ENCODE measurements at places on chromosomes 2 and 18.

DNA sequence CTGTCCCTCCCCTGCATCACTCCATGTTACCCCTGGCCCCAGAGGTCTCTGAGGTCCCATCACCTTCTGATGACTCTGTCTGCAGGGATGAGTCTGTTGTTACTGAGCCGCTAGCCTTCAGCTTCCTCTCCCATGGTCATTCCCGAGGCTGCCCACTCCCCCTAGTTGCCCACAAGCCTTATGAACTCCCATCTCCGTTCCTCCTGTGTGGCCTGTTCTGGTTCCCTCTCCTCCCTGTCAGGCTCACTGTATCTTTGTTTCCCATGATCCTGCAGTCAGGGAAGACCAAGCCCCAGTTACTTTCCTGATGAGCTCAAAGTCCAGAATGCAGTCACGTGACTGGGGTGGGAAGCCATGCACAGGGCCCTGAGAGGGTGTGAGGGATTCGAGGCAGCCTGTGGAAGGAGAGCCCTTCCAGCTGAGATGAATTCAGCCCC, 39.5 kb downstream of the INPP4A start:
- DNase-seq = no peak

GRCh38 chr18:62577765-62578164, 54.9 kb downstream of the ZCCHC2 start:
- DNase-seq = no peak

GRCh38 chr2:228860601-228861285, 410.3 kb downstream of the PID1 start:
- DNase-seq = no peak

- DNase-seq = no peak
These were observed 475.8 kb downstream of the TXNL1 start for GRCh38 chr18:56162311-56163265.

- DNase-seq = no peak
These were observed 112.8 kb downstream of the FHOD3 start for GRCh38 chr18:36410346-36410745.

- DNase-seq = no peak
These were observed 300.4 kb upstream of the FANCL start for GRCh38 chr2:58541511-58541910.

GRCh38 chr2:190415251-190415650, 7.1 kb downstream of the MFSD6 start:
- no peak for DNase-seq

GRCh38 chr2:71240794-71241193, 13.9 kb upstream of the PAIP2B start:
- DNase-seq = no peak

GRCh38 chr2:105655244-105655643, 89.5 kb upstream of the NCK2 start:
- no peak for DNase-seq

DNA sequence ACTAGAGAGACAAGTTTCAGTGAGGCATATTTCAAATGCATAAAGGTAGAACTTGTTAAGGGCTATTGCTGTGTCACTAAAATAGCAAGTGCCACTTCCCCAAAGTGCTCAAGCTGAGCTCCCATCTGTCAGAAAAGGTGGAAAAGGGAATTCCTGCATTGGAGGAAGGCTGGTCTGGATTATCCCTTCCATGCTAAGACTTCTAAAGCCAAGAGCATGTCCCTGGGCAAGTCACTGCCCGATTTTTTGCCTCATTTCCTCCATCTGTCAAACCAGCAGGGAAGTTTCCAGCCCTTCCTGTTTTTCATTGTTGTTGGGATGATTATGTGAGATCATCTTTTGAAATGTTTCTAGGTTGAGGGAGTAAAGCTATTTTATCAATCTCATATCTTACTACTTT, 175.5 kb downstream of the SETBP1 start:
- DNase-seq = no peak

DNA sequence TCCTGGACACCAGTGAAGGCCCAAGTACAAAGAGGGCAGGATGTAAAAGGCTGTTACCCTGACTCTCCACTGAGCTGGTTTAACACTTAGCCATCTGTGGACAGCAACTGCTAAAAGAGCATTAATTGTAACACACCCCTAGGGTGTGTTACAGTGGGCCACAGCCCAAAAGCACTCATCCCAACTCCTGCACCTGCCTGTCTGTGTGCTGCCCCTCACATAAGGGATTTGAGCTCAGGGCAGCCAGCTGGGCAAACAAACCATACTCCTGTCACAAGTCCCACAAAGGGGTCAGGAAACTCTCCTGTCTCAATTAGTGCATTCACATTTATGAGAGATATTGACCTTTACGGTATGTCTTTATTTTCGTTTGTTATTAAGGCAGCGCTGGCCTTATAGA, 833.1 kb upstream of the NXPH2 start:
- no peak for DNase-seq

DNA sequence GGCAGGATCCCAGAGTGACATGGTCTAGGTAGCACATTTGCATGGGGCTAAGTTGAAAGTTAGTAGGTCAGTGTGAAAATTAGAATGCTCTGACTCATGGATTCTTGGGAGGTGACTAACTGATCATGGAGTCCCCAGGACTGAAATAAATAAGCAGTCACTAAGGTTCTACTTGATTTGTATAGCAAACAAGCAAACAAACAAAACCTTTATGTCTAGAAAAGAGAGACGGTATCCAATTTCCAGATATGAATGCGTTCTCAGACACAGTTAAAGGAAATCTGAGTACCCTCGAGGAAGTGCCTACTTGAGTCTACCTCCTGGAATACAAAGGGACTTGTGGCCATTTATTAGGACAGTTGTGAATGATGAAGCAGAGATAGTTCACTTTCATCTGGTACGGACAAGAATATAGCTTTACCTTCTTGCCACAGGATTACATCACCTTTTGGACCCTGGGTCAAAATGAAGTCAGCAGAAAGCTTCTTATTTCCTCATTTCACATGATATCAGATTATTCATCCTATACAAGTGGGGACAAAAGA, 54.3 kb upstream of the AGPS start:
- DNase-seq = no peak

DNA sequence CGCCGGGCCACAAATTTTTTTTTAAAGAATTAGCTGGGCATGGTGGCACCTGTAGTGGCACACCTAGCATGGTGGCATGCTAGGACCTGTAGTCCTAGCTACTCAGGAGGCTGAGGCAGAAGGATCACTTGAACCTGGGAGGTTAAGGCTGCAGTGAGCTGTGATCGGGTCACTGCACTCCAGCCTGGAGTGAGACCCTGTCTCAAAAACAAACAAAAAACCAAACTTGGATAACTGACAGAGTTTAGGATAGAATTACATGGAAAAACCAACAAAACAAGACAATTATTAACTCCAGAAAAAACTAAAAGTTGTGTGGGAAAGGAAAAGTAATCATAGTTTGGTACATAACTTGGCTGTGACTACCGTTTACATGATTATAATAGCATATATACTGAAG, 1.6 kb upstream of the CFLAR start:
- no peak for DNase-seq

DNA sequence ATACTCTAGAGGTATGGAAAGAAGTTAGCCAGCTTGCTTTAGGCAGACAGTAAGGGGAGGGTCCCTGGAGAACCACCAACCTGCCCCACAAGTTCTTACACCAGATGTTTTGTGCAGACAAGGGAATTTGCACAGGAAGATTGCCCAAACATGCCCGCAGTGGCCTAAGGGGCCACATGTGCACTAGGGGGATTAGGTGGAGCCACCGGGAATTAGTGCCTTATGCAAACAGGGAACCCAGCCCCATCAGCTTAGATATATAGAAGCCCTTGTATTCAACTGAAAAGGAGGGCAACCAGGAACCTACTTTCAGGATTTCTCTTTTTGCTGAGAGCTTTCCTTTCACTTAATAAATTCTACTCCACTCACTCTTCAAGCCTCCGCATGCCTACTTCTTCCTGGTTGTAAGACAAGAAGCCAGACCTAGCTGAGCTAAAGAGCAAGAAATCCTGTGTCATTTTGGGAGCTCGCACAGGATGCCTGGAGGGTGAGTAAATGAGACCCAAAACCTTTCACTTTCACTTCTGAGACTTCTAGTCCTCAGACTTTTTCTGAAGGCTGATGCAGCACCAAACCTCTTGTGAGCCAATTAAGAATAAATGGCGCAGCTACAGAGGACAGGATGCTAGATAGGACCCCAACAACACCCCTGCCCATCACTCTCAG, 146.3 kb downstream of the GCA start:
- DNase-seq = no peak

GRCh38 chr2:29601321-29601720, 320.1 kb downstream of the ALK start:
- no peak for DNase-seq

GRCh38 chr2:186691231-186691630, 2.6 kb upstream of the FAM171B start:
- no peak for DNase-seq

- no peak for DNase-seq
These were observed 88.8 kb downstream of the LRP1B start for GRCh38 chr2:142041996-142042395.

DNA sequence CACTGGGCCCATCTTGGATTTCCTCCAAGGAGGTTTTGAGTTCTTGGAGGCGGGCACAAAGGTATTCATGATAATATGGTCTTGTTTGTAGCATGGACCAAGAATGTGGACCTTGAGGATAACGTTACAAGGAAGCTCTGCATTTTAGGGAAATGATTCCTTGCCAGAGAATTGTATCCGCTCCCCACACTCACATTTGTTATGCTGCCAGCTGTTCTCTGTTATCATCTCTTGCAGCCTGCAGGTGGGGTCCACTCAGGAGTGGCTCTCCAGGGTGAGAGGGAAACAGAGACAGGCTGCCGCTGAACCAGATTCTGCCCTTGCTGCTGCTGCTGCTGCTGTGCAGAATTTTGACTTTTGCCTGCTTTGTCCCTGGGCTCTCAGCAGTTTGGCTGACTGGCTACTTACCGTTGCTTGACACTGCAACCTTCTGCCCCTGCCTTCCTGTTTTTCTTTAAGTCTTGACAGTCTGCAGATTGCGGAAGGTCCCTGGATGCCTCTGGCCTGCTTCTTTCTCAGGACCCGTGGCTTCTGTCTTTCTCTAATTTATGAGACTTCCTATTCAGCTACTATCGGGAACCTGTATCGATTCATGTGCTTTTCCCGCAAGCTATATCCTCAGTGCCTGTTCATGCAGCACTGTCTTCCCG, 122.3 kb upstream of the DOCK10 start:
- DNase-seq = no peak

- no peak for DNase-seq
These were observed 496.9 kb upstream of the HNMT start for GRCh38 chr2:137467246-137467862.

DNA sequence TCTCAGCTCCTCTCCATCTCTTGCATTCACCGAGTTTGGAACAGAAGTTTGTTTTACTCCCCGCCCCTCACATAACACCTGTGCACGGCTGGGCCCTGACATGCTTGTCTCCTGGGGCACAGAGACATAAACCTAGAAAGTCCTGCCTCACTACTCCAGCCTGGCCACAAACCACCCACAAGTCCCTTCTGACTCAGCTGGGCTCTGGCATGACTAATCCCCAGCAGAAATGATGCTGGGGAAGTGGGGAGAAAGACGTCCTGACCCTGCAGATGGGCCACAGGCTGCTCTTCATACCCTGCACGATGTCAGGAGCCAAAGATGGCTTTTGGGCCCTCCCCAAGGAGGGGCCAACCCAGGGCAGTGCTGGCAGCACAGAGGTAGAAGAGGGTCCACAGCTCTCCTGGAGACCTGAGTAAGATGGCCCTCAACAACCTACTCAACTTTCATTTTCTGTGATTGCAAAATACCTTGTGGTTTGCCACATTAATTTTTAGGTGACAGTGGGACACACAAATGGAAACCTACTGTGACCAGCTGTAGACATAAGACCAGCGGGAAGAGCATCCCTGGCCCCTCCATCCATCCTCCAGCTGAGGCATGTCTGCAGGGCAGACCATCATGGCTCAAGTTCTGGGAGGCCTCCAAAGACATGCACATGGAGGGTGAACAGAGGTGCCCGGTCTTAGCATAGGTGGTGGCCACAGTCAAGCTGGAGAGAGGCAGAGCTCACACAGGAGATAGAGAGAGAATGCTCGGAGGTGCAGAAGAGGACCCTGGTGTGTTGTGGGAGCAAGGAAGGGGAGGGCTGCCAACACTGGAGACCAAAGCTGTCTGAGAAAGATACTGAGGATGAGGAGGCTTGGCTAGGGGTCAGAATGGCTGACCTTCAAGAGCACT, 40.0 kb downstream of the DNMT3A start:
- peak; percentile 62 for DNase-seq

DNA sequence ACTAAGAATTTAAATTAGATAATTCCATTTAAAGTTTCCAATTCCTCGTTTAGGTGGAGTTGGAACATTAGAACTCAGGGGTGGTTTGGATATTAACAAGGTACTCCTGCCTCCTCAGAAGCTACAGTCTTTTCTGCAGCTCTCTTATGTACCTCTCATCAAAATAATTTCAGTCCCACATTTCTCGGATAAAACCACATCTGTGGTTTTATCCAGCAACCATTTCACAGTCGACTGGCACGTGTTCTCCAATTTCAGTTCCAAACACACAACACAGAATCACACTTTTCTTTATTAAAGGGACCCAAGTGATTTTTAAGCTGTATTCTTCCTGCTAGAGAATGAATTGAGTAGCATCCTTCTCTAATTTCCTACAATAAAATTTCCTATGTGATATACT, 22.7 kb upstream of the NFU1 start:
- DNase-seq = no peak

- no peak for DNase-seq
These were observed 59.6 kb downstream of the ATOH8 start for GRCh38 chr2:85813211-85813981.

DNA sequence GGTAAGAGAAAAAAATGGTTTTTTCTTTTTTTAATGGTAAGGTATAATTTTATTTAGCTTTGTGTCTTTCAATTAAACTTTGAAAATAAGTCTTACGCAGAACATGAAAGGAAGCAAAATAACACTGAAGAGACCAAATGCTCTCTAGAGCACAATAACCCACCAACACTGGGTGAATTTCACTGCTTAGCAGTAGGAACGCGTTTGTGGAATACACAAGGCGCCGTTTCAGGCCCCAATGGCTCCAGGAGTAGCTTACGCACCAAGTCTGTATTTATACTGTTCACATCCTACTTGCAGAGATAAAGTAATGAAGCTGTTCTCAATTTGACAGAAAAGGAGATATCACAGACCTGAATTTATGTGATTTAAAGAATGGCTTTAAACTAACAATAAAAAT, 23.5 kb downstream of the RPL31 start:
- no peak for DNase-seq

DNA sequence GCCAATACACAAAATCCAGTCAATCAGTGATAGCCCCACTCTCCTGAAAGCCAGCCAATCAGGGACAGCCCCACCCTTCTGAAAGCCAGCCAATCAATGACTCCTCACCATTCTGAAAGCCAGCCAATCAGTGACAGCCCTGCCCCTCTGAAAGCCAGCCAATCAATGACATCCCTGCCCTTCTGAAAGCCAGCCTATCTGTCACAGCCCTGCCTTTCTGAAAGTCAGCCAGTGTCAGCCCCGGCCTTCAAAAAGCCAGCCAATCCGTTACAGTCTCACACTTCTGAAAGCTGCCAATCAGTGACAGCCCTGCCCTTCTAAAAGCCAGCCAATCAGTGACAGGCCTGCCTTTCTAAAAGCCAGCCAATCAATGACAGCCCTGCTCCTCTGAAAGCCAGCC, 95.9 kb upstream of the HDAC4 start:
- no peak for DNase-seq
